Right ventricle myocardium superior (tissue), 1 donor: ENCODE measurements at places on chromosomes 11 and 22.

GRCh38 chr22:43000441-43001175 is 14.3 kb downstream of the PACSIN2 start:
- no peak for DNase-seq

DNA sequence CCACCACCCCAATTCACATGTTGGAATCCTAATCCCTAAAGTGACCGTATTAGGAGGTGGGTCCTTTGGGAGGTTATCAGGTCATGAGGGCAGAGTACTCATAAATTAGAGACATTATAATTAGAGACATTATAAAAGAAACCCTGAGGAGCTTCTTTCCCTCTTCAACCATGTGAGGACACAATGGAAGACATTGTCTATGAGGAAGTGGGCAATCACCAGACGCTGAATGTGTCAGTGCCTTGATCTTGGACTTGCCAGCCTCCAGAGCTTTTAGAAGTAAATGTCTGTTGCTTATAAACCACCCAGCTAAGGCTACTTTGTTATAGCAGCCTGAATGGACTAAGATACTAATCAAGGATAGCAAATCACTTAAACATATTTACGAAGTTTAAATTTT is 14.8 kb downstream of the GAB2 start:
- no peak for DNase-seq

GRCh38 chr11:94862926-94863880 is 95.0 kb downstream of the AMOTL1 start:
- no peak for DNase-seq

DNA sequence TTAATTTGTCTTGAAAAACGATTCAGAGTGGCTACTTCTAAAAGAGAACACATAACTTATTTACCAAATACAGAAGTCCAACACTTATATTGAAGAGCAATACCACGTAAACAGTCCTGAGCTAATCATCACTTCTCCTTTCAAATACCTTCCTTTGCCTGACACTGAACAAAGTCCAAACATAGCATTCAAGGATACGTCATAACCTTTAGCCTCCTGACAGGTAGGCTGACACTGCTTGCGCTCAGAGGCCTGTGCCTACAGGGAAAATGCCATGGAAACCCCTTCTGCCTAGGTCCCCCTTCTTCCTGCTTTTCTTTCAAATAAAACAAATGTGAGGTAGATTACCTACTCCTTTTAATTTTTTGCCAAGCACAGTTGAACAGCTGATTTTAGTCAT is 510.0 kb downstream of the INSC start:
- DNase-seq = no peak

GRCh38 chr11:65390996-65391395 is 4.6 kb downstream of the FRMD8 start:
- no peak for DNase-seq
